EH (cell line): ENCODE measurements at places on chromosomes 13 and 19.

DNA sequence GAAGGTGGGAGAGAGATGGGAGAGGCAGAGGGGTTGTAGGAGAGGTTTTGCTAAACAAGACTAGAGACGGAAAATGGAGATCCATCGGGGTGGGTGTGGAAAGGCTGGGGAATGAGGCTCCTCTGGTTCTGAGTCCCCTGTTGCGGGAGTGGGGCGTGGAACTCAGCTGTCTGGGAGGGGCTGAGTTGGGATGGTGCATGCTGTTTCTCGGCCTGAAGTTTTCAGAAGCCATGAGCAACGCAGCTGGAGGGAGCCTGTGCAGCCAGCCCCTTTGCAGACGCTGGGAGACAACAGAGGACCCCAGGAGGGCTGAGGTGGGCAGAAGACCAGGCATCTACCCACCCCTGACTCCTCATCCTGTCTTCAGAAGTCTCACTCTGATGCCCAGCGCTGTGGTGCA, 7.4 kb upstream of the GIPR start:
- no peak for DNase-seq

- DNase-seq, result no peak
These were observed 51.1 kb downstream of the GARRE1 start for GRCh38 chr19:34305221-34306083.

DNA sequence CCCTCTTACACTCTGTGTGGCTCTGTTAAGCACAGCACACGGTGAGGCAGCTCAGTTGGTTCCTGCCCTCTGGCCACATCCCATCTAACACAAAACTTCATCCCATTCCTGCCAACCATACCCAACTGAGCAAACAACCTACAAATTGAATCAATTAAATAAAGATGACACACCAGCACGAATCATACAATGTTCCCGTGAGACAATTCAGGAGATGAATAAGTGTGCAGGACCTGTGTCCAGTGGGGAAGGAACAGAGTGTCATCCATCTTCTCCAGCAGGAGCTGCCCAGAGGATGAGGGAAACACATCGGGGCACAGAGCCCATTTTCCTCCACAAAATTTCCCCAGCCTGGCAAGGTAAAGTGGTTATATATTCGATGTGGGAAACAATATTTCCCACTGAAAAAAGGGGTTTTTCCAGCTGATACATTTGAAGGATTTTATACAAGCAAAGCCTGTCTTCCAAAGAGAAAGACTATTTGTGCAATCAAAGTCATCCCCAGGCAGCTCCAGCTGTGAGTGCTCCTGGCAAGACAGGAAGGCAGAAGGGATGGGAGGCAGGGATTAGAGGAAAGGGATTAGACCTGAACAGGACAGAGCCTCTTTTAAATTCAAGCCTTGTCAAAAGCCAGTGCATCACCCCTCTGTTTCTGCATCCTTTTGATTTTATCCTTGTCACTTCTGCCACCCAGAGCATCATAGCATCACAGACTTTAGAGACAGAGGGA, 240.2 kb downstream of the LHFPL6 start:
- peak; percentile 35 for DNase-seq

DNA sequence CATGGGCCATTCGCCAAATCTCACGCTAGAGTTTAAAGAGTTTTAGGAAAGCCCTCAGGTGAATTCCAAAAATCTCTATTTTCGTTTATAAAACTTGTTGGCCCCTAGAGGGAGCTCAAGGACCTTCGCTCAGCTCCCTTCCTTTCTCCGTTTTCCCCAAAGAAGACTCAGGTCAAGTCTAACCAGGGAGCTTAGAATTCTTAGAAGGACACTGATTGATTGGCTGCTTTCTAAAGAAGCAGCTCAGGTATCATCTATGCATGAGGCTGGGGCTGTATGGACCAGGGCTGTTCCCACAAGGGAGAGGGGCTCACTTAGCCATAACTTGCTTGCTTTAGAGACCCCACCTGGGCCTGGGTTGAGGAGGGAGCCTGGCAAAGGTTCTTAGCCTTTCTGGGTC, 20.5 kb downstream of the DZIP1 start:
- DNase-seq, result peak; percentile 70

GRCh38 chr19:996051-996838, 4.0 kb upstream of the GRIN3B start:
- DNase-seq, result peak; percentile 58

DNA sequence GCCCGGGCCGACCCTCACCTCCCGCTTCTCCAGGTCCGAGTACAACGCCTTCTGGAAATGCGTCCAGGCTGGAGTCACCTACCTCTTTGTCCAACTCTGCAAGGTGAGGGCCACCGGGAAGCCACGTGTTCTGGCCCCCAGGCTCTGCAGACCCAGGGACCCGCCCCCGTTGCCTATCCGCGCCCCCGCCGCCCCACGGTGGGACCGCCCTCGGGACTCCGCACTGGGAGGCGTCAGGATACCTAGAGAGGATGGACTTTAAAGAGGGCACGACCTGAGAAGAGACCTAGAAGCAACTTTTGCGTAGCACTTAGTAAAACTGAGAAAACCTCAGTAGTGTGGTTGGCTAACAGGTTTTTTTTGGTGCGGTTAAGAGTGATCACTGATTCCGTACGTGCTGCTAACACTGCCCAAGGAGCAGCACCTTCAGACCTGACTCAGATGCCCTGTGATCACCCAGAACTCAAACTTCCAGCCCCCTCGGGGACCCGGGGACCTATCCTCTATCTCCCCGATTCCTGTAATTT, 492 bp downstream of the TMEM147 start:
- peak; percentile 34 for DNase-seq

- DNase-seq, result peak; percentile 20
These were observed 16.4 kb downstream of the ZNF814 start for GRCh38 chr19:57872450-57872849.

- no peak for DNase-seq
These were observed 2.4 kb upstream of the ACTL9 start for GRCh38 chr19:8700956-8701355.

DNA sequence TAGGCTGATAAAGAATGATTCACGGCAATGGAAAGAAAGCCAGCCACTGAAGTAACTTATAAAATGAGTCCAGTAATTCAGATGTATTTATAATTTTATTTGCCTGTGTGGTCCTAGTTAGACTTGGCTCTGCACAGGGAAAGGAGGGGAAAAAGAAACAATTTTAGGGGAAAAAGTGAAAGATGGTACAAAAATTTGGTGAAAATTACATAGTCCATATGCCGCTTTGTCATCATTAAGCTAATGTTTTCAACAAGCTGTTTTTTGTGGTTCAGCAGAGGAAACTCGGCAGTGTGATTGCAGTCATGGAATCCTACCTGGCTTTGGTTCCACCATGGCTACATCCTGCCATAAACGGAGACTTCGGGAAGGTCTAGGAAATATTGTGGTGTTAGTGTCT, 301.9 kb downstream of the ATP8A2 start:
- no peak for DNase-seq

GRCh38 chr19:52689843-52690368, 44.9 kb downstream of the ZNF611 start:
- no peak for DNase-seq

GRCh38 chr19:11330127-11330526, 9.3 kb downstream of the RAB3D start:
- no peak for DNase-seq

DNA sequence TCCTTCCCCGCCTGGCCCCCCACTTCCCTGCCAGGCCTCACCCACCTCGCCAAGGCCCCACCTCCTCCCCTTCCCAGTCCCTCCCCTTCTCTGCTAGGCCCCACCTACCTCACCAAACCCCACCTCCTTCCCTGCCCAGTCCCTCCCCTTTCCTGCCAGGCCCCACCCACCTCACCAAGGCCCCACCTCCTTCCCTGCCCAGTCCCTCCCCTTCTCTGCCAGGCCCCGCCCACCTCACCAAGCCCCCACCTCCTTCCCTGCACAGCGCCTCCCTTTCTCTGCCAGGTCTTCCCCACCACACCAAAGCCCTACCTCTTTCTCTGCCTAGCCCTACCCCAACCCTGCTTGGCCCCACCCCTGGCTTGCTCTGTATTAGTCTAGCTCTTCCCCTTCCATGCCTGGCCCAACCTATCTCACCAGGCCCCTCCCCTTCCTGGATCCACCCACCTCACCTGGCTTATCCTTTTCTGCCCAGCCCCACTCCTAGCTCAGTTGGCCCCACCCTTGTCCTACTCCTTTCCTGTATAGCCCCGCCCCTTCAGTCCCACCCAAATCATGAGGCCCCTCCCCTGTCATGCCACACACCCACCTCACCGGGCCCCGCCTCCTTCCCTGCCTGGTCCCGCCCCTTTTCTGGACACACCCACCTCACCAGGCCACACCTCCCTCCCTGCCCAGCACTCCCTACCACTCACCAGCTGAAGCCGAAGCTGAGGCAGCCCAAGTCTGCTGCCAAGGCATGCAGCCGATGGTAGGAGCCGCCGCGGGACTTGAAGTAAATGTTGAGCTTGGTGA, 16.2 kb downstream of the CERS1 start:
- DNase-seq, result peak; percentile 27

- DNase-seq, result peak; percentile 31
These were observed 44.3 kb downstream of the COLGALT1 start for GRCh38 chr19:17599780-17600179.

GRCh38 chr13:67650471-67650870, 420.3 kb upstream of the PCDH9 start:
- DNase-seq, result no peak

- no peak for DNase-seq
These were observed 1.7 kb downstream of the UTP14C start for GRCh38 chr13:52026246-52026626.

DNA sequence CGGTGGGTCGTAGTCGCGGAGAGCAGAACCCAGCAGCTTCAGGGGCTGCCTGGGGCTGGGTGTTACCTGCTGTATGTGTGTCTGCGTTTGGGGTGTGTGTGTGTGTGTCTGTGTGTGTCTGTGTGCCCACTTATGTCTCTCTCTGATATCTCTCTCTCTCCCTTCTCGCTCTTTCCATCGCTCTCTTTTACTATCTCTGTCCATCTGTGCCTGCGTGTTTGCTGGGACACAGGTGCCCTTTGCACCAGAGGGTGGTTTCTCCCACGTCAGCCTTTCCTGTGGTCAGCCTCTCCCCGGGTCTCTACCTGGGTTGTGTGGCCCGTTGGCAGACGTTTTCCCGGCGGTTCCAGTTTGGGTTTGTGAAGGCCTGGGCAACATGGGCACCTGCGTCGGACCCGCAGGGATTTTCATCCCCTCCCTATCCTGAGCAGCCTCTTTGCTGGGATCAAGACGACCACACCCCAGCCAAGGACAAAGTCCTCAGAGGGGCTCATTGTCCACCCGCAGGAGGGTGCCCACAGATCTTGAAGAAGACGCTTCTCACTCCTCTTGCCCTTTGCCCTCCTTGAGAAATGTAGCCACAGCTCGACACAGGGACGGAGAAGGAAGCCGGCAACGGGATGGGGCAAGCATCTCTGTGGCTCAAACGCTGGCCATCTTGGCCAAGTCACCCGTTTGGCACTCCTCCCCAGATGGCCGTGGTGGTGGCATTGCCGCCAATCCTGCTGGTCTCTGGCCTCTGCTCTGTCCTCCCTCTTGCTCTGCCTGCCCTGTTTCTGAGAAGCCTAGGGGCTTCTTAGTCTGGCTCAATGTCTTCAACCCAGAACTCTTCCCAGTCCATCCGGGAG, 43.3 kb downstream of the ZNF146 start:
- no peak for DNase-seq

- DNase-seq, result no peak
These were observed 4.6 kb upstream of the DNM2 start for GRCh38 chr19:10713317-10713716.

DNA sequence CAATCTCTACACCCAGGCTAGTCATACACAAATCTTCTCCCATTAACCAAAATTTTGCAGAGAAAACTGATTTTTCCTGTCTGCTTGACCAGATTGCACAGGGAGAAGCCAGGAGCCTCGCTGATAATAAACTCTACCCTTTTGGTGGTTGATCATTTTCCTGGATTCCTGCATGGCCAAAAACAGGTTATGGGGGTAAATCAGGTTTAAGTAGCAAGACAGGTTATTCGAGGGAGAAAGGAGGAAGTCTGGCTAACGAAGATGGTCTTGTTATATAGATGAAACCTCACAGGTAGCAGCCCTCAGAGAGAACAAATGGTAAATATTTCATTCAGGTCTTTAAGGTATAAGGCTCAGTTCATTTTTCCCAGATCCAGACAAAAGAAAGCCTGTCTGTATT, 16.0 kb upstream of the CEACAM6 start:
- no peak for DNase-seq

- DNase-seq, result no peak
These were observed 36.3 kb upstream of the SLC10A2 start for GRCh38 chr13:103102482-103102881.

DNA sequence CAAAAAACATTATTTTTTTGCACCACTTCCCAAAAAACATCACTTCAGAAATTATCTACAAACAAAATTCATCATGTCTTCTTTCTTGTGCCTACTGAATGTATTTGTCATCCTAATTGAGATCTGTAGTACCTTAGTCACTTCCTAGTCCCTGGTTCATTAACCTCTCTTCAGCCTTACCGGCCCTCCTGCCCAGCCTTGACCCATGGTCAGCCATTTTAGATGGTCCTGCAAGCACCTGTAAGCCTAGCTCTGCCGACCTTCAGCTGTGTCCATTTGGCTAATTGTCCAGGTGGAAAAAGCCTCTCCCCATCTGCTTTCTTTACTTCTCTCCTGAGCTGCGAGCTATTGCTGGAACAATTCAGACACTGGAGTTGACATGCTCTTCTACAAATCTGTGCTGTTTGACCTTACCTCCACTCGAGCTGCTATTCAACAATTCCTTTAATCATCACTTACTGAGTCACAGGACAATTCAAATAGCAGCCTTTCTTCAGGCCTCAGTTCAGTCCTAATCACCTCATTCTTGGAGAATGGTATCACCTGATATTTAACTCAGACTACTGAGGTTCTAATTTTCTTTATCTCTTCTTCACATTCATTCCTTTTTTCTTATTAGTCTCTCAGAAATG, 882.5 kb downstream of the PCDH9 start:
- no peak for DNase-seq

GRCh38 chr19:1102407-1103131, 1.2 kb upstream of the GPX4 start:
- peak; percentile 100 for DNase-seq

- DNase-seq, result no peak
These were observed 13.7 kb downstream of the PTH2 start for GRCh38 chr19:49409441-49410029.

DNA sequence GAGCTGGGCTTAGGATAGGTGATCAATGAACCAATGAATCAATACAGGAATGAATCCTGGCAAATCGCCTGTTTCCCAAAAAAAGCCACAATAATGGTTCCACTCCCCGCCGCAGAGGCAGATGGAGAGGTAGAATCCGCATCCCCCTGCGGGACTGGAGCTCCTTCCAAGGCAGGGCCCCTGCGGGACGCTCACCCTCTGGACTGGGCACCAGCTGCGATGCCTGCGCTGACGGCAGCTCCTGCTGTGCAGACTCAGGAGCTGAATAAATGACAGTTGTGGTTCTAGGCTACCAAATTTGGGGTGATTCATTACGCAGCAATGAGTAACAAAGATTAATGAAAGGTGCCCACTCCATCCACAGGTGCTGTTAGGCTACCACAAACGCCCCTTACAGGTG, 8.8 kb upstream of the CDC34 start:
- no peak for DNase-seq

- no peak for DNase-seq
These were observed 119.2 kb downstream of the KLF5 start for GRCh38 chr13:73177916-73178565.
